ENCODE measurements at places on chromosomes 5 and 9.
A peak's percentile ranks its signal among the peaks of the same experiment; 100 is the strongest.

DNA sequence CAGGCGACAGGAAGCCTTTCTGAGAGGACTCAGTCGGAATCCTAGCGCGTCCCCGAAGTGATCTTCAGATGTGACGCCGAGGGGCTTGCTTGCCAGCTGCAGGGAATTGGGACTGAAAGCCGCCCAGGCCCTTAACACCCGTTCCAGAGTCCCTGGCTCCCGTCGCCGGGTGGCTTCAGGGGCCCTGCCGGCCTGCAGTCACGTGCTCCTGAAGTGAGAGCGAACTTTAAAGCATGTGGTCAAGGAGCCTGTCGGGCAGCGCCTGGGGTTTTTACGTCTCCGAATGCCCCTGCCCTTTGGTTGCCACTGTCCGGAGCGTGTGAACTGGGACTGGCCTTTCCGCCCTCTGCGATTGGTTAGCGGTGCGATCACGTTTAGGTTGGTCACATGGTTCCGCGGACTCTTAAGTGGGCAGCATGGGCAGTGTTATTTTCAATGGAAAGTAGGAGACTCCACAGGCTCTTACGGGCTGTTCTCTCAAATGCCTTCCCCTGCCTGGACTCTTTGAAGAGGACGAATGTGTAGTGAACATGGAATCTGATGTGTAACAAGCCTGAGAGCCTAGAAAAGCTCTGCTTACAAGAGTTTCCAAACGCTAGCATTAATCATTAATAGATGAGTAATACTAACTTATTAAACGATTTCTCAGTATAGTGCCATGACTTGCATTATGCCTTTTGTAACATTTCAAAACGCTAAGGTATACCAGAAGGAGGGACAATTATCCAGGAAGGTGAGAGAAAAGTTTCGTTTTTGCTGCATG, 1.9 kb downstream of the VLDLR start:
- DNase-seq = peak; percentile 5

DNA sequence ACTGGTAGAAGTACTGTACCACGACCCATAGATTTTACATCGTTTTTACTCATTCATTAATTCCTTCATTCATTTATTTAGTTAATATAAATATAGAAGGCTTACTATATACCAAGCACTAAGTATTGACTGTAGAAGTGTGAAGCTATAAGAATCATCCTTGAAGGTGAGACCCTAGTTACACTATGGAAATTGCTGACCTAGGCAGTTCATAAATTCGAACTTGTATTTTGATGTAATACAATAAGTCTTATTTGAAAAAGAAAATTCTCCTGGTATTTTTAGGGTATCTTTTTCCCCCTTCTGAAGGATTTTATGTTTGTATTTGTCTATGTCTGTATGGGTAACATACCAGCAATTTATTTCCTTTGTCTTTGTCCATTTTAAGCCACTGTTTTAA, 220.1 kb upstream of the DMAC1 start:
- DNase-seq = no peak

- no peak for DNase-seq
These were observed 93.5 kb downstream of the GLDC start for GRCh38 chr9:6552033-6552432.

GRCh38 chr9:70811638-70812037, 309.8 kb downstream of the TRPM3 start:
- DNase-seq = peak; percentile 48

DNA sequence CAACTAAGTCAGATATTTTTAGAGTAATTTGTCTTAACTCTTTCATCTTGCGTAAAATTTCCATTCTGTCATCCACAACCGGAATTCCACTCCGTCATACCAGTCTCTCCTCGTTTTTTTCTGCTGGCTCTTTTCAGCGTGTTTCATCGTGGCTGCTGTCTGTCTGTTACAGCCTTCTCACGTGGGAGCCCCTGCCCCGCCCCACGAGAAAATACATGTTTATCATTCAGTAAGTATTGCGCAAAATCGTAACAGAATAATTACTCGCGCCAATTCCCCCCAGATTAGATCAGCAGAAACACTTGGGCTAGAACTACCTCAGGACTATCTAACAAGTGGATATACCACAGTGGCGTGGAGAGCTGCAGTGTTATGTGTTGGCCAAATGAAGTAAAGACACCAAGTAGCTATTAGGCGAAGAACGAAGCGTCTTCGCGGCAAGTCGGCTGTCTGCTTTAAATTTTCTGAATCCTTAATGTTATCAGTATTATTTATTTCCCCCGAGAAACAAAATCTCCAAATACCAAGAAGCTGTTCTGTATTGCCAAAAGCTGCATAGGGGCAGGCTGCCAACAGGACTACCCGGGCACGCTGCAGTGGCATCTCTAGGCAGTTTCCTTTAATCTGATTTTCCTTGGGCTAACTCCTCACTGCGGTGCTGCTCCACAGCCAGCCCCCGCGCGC, 566 bp upstream of the FOCAD start:
- peak; percentile 67 for DNase-seq

DNA sequence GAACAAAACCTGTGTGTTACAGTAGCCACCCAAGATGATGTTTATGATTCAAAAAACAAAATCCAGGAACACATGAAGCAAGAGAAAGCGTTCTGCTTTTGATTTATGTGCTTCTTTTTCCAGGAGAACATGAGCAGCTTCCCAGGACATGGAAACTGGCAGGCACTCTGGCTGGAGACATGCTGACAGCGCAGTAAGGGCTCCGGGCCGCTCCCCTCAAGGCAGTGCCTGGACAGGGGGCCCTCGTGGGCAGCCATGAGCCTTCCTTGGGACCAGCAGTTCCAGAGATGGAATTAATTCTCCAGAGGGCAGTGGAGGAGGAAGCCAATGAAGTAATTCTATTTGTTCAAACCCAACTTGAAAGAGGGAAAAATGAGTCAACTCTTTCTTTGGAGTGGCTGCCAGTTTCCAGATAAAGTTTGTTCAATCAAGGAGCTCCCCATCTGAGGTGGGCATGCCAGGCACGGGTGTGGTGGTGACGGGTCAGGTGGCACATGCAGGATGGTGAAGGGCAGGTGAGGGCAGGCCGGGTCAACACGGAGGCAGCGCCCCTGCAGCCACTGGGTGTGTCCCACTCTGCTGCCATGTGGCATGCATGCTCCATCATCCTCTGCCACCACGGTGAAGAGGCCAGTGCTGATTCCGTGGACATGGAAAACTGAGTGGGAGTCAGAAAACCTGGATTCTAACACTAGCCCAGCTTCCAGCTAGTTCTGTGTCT, 83.8 kb downstream of the OTULIN start:
- no peak for DNase-seq

- DNase-seq = no peak
These were observed 6.8 kb downstream of the ZDHHC11B start for GRCh38 chr5:777756-778161.

- no peak for DNase-seq
These were observed 35.4 kb downstream of the KDM4C start for GRCh38 chr9:6793203-6793602.

- peak; percentile 66 for DNase-seq
These were observed 375.0 kb upstream of the RFX3 start for GRCh38 chr9:3900673-3901318.

- DNase-seq = no peak
These were observed 32.4 kb downstream of the DDX31 start for GRCh38 chr9:132637351-132637750.

GRCh38 chr5:2094616-2094995, 211.9 kb upstream of the IRX4 start:
- no peak for DNase-seq

DNA sequence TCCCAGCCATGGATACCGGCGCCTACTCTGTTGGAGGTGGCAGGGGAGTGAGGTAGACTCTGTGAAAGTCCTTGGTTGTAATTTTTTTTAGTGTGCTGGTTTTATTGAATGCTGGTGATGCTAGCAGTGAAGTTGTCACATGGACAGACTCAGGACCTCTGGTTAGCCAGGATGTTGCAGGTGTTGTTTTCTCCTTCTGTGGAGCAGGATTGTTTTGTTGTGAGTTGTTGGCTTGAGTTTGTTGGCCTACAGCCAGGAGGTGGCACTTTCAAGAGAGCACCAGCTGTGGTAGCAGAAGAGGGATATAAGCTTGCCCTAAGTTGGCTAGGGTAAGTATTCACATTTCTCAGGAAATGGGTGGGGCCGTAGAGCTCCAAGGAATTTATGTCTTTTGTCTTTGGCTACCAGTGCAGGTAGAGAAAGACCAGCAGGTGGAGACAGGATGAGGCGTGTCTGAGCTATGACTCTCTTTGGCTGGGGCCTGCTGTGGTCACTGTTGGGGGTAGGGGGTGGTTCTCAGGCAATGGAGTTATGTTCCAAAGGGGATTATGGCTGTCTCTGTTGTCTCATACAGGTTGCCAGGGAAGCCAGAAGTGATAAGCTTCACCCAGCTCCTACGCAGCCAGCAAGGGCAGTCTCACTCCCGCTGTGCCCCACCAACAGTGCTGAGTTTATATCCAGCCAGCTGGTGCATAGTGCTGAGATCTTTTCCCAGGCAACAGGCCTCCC, 248.7 kb downstream of the TAF11L14 start:
- DNase-seq = no peak

GRCh38 chr9:69444791-69445190, 119.8 kb downstream of the ENTREP1 start:
- no peak for DNase-seq

- peak; percentile 31 for DNase-seq
These were observed 57.0 kb downstream of the SECISBP2 start for GRCh38 chr9:89375191-89375760.

- DNase-seq = peak; percentile 83
These were observed 87.5 kb downstream of the SECISBP2 start for GRCh38 chr9:89405826-89406225.

- DNase-seq = no peak
These were observed 91.2 kb downstream of the TLE1 start for GRCh38 chr9:81598123-81598497.

DNA sequence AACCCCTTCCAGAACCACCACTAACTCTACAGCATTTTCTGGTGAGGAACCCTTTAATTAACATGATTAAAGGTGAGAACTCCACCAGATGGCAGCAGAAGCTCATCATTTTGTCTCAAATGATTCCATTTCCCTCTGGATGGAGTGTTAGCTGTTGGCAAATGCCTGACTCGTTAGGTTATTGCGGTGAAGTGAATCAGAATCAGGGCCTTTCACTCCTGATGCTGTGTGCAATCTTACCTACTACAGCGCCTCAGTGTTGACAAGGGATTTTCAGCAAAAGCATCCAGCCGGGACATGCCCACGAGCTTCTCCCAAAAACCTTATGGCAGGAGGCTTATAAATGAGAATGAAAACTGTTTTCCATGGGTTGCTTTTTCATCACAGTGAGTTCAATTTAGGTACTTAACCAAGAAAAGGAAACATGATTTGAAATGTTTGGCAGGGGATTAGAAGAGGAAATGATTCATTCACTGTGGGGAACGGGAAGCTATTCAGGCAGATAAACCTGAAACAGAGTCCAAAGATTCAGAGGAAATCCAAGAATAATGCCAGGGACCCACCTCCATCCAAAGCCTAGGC, 48.0 kb upstream of the CAST start:
- peak; percentile 86 for DNase-seq

DNA sequence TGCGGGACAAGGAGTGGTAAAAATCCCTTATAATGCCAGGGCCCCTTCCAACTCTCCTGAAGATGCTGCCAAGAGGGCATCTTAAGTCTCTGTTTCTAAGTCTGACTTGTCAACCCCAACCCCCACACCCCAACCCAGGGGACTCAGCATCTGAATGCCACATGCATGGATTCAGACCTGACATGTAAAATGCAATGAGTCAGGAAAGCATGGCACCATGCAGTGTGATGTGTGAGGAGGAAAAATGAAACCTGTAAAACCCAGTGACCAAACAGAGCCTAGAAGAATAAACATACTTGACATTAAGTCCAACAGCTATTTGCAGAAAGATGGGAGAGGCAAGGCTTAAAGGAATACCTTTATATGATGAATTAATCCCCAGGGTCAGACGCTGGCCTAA, 112.4 kb downstream of the ASTN2 start:
- no peak for DNase-seq

DNA sequence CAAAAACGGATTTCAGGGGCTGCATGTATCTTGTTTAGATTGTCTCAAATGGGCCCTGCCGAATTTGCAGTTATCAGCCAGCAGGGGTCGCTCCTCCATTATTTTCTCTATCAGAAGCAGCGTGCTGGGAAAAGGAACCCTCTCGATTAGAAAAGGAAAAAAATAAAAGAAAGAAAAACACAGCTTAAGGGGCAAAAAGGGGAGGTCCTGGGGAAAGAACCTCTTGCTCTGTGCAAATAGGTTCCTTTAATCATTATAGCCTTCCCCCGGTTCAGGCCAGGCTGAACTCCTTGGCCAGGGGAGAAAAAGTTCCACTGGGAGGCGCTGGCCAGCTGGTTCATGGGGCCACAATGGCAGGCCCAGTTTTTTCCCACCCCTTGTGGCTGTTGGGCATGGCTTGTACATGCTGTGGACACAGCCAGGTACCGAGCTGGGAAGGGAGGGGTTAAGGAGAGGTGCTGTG, 25.0 kb upstream of the CAPSL start:
- DNase-seq = peak; percentile 44

DNA sequence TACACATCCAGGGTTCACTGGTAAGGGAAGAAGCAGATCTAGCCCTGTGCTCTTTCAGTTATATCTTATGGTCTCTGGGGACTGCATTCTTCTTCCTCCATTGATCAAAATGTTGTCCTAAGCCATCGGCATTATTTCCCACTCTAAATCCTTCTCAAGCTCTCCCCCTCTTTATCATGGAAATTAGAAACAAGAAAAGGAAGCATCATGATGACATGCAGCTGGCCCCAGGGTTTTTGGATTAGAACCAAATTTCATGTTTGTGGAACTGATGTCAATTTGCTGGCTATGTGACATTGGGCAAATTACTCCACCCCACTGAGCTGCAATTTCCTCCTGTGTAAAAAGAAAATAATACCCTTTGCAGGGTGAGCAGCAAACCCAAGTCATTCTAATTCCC, 39.5 kb downstream of the MFAP3 start:
- peak; percentile 3 for DNase-seq

DNA sequence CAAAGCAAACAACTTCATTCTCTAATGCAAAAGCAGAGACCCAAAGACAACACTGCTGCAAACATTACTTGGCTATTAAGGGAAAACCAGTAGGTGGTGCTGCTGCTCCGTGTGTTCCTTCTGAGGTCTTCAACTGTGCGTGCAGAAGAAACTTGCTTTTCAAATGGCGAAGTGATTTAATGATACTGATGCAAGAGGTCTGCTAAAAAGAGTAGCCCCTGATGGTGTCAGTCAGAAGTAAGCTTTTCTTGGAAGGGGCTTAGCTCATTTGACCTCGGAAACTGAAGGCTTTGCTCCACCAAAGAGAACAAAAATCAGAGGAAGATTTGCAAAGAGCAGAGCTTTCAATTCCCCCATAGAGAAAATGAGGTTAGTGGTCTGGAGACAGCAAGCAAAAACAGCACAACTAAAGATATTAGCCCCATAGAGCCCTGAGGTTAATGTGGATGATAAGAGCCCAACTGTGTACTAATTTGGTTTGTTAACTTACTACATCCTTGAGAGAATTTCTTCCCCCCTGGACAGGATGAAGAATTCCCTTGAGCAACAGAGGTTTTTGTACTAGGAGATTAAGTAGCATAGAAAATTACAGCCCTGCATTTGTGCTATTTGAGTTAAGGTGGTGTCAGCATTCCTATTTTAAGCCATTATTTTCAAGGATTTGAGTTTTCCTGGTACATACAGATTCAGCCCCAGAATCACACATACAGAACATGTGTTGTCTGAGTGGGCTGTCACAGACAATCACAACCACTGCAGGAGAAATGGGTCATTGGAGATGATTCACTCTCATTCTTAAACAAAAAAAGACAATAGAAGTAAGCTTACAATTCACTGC, 153.2 kb upstream of the C9orf72 start:
- DNase-seq = peak; percentile 85

GRCh38 chr5:127396490-127397155, 106.0 kb downstream of the MEGF10 start:
- DNase-seq = no peak
